LHCN-M2 (cell line): ENCODE measurements at places on chromosomes 16 and 17.

GRCh38 chr17:71689782-71690181 is 431.0 kb upstream of the SOX9 start:
- no peak for DNase-seq

- no peak for DNase-seq
Observed at GRCh38 chr17:42541041-42541833, 5.2 kb downstream of the NAGLU start.

DNA sequence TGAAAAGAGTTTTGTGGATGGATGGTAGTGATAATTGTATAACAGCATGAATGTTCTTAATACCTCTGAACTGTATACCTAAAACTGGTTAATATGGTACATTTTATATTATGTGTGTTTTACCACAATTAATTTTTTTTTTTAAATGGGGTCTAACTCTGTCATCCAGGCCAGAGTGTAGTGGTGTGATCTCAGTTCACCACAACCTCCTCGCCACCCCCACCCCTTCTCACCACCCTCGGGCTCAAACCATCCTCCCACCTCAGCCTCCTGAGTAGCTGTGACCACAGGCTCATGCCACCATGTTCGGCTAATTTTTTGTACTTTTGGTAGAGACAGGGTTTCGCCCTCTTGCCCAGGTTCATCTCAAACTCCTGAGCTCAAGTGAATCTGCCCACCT is 123.2 kb downstream of the CDRT15L2 start:
- no peak for DNase-seq

- DNase-seq = peak; percentile 70
Observed at GRCh38 chr17:79933863-79934652, 94.8 kb upstream of the CBX4 start.

GRCh38 chr17:5711344-5711743 is 127.0 kb upstream of the NLRP1 start:
- no peak for DNase-seq

DNA sequence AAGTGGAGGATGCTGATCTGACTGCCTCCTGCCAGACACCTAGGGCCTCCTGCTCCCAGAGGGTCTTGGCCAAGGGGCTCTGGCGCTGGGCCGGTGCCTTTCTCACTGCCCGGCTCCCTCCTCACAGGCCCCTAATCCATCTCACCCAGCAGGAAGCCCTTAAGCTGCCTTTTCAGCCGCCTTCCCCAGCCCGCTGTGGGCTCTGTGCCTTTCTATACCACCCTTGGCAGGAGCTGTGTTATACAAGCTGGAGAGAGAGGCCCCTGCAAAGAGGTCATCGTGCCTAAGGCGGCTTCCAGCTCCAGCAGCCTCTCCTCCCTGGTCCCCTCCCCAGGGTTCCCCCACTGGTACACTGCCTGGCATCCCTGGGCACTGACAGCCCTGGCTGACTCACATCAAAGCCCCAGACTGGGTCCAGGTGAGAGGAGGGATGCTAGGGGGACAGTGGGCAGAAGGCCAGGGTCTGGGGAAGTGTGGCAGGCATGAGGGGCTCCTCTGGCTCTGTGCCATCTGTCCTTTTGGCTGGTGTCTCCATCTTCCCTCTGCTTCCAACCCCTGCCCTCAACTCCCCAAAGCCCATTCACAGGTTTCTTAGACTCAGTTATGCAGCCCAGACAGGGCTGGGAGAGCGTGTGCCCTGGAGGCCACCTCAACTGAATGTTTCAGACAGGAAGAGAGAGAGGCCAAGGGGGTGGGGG is 15.3 kb upstream of the FZD2 start:
- no peak for DNase-seq

DNA sequence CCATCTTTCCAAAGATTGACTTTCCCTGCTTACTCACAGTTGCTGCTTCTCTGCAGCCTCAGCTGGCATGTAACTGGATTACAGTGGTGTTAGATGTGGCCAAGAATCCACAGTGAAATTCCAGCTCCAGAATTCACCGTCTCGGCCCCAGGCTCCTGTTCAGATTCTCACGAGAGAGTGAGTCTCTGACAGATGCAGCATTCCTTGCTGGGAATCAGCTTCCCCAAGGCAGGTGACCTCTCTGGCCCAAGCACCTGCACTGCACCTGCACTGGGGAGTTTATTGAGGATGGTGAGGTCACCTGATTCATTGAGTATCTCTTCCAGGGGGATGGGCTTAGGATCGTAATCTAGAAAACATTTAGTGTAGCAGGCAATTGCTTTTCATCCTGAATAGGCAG is 600.5 kb upstream of the RBFOX1 start:
- DNase-seq = no peak

- DNase-seq = no peak
Observed at GRCh38 chr17:38547444-38547843, 58.3 kb downstream of the SRCIN1 start.

DNA sequence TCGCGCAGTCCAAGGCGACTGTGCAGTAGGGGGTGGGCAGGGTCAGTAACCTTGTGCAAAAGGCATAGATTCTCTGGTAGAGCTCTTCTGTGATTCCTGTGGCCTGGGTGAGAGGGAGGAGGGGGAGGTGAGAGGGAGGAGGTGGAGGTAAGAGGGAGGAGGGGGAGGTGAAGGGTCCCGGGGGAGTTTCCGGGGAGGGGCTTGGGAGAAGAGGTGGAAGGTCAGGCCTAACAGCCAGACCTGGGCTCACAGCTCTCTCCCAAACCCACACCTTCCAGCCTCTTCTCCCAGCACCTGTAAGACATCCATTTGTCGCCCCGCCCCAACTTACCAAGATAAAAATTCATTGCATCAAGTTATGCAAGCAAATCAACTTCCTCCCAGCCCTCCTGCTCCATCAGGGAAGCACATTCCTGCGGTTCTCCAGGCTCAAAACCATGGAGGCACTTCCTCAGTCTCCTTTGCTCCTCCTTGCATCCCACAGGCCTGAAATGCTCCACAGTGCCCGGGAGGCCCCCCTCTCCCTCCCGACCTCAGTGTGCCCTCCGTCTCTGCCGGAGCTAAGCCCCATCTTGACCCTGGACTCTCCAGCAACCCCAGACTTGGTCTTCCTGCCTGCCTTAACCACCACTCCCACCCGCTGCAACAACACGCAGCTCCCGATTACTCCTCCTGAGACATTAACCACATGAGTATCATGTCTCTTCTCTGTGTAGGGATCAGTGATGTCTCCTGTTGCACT is 30.5 kb downstream of the PIK3R6 start:
- no peak for DNase-seq

GRCh38 chr17:31379597-31380205 is 11.8 kb upstream of the RAB11FIP4 start:
- DNase-seq = no peak

- no peak for DNase-seq
Observed at GRCh38 chr17:57475796-57476195, 219.5 kb downstream of the MSI2 start.

GRCh38 chr16:89897204-89897603 is 21.5 kb upstream of the MC1R start:
- DNase-seq = no peak

DNA sequence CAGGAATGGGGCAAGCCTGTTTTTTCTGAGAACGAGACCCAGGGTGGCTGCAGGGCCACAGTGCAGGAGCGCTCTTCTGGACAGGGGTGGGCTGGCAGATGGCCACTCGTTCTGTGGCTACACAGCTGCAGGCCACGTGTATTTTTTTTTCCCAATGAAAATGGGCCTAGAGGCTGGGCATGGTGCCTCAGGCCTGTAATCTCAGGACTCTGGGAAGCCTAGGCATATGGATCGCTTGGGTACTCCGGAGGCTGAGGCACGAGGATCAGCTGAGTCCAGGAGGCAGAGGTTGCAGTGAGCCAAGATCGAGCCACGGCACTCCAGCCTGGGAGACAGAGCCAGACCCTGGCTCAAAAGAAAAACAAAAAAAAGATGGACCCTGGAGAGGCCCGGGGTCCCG is 6.8 kb downstream of the UNKL start:
- peak; percentile 18 for DNase-seq

DNA sequence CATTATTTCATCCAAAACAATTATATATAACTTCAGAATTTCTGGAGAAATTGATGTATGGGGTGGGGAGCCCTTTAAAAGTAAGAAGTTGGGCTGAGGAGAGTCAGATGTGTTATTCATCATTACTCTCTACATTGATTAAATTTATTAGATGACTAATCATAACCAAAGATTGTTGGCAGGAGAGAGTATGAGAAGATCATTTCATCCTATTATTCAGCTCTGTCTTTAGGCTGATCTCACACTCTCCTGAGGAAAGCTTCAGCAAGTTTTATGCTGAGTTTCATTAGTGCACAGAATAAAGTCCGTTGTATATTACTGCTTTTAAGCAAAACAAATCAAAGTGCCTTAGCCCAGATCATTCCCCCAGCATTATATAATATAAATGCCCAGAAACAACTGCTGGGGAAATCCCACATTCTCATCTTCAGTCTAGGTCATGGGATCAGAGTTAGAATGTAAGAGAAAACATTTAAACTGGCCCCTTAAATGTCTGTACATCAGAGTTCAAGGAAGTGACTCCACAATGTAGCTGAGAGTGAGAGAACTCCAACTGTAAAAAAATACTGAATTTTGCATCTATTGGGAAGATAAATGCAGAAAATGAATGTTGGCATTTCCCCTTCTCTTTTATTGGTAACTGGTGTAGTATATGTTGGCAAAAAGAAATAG is 130.1 kb upstream of the HLF start:
- no peak for DNase-seq

GRCh38 chr17:60902399-60902798 is 224.7 kb downstream of the BCAS3 start:
- DNase-seq = no peak

DNA sequence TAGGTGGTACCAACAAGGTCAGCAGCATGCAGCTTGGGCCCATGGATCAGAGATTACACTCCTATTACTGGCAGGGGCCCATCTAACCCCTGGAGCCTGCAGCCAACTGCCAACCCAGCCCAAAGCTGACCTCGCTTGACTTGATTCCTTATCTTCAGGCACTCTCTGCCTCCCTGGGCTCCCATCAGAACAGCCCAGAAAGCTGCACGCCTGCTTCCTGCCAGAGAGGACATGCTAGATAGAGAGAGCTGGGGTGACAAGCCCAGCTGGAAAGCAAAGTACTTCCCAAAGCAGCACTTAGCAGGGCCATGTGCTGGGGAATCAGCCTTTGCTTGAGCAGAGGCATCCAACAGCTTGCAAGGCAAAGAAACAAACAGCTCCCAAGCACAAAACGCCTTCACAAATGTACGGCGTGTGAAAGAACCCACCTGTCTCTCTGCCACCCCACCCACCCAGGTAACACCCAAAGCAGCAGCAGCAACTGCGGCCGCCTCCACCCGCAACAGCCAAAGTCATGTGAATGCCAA is 74.2 kb upstream of the NLK start:
- no peak for DNase-seq

DNA sequence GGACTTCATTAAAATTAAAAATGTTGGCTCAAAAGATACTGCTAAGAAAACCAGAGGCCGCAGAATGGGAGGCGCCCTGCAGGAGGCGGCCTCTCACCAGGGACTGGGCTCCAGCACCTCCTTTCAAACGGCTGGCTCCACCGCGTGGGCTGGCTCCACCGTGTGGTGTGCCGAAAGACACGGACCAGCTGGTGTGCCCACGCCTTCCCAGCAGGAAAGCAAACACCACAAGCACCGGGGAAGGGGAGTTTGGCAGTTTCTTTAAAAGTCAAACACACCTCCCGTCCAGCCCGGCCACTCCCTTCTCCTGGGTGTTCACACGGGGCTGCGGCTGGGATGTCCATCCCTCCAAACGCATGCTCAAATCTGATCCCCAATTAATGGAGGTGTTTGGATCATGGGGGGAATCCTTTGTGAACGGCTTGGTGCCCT is 13.9 kb downstream of the HAGH start:
- DNase-seq = peak; percentile 73

DNA sequence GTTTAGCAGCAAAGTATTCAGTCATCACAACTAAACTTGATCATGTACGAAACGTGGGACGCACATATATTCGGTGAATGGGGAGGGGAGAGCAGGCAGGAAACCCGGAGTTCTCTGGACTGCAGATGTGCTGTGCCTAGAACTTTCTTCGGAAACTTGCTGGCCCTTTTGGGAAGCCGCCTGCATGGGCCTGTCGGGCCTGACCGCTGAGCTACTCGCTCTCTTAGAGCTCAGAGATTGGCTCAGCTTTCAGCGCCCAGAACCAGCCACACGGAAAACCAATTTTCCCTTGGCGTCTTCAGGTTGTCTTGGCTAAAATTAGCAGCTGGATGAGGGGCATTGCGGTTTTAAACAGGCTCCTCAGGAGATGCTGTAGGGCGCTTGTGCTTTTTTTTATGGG is 38.1 kb downstream of the ZDHHC7 start:
- DNase-seq = no peak

DNA sequence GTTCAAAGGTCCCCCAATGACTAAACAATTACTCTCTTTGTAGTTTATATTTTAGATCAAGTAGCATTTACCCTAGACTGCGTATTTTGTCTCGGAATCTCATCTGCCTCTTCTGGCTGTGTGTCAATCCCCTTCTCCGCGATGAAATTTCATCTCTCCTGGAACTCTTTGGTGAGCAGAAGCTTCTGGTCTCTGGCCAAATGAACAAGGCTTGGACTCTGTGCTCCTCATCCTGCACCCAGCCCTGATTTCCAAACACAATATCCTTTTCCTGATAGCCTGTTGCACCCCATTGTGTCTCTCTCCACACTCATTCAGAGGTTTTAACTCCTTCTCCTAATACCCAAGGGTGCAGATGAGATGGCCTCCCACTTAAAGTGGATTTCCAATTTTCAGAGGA is 609.4 kb upstream of the CDH5 start:
- DNase-seq = no peak

DNA sequence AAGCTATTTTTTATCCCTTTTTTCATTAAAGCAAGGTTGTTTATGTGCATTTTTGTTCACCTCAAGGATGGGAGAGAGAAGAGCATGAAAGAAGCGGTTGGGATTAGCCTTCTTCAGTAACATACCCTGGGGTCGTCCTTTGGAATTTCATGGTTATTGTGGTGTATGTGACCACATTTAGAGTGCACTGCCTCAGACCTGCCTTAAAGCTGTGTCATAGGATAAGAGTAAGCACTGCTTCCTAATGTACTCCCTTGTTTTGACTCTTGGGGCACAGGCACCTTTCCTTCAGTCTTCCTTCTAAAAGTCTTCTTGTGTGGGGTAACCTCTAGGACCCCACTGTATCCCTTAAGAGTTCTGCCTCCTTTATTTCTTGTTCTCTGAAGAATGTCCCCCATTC is 28.9 kb downstream of the TNRC6A start:
- DNase-seq = peak; percentile 16

- DNase-seq = peak; percentile 96
Observed at GRCh38 chr16:68085259-68086071, at the start of gene NFATC3. TSS of gene NFATC3 (plus strand) at chr16:68085370. CDS start at chr16:68085682, 312 bp downstream.

GRCh38 chr16:50271148-50272041 is 5.0 kb downstream of the ADCY7 start:
- DNase-seq = no peak

- no peak for DNase-seq
Observed at GRCh38 chr17:79497777-79498348, 113.0 kb downstream of the RBFOX3 start.

- no peak for DNase-seq
Observed at GRCh38 chr17:64723781-64724180, 61.7 kb upstream of the SMURF2 start.

- DNase-seq = no peak
Observed at GRCh38 chr16:4767872-4768548, 1.0 kb upstream of the ZNF500 start.

GRCh38 chr17:71111934-71112333 is 942.6 kb downstream of the KCNJ2 start:
- DNase-seq = no peak
